ENCODE measurements at places on chromosomes 7 and 10.

DNA sequence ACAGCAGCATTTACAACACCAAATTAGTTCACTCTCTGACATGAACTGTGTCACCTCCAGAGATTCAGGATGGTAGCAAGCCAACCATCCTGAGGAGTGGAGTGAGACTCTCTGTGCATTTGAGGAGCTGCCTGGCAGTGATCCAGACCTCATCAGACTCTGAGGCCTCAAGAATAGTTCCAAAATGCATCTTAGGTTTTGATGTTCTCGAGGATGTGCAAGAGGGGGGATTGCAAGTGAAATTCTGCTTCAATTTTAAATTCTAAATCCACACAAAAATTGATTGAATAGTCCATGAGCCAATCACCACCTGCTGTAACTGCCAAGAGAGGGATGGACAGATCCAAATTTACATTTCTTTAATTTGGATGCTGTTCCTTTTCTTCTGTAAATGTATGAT, 49.7 kb downstream of the SLK start:
- no peak for DNase-seq

GRCh38 chr10:73017955-73018480, 63.4 kb upstream of the PLA2G12B start:
- DNase-seq = no peak

DNA sequence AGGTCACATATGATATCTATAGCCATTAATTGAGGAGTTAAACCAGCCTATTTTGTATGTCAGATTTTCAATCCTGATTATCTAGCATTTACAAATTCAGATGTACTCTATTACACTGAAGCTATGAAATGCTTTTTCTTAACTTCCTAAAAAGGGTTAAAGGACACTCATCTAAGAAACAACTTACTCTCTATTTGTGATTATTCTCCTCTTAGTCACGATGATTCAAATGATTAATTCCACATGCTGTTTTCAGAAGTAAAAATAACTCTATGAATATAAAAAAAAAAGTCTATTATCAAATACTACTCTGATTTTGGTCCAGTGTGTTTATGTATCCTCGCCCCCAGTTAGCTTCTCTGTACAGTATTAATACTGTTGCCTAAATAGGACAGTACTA, 1199.9 kb downstream of the GATA3 start:
- DNase-seq = peak; percentile 15

- no peak for DNase-seq
Observed at GRCh38 chr10:30502266-30503060, 68.5 kb downstream of the MAP3K8 start.
